Left renal cortex interstitium (tissue), 4 donors: ENCODE measurements at places on chromosomes 3 and 15. TPM values are rescaled to one million over a fixed set of nuclear protein-coding genes. Genes with fewer than 3 reads are reported as not detected.

The GOLGA8S gene
- polyA plus RNA-seq = 0.81 TPM

DNA sequence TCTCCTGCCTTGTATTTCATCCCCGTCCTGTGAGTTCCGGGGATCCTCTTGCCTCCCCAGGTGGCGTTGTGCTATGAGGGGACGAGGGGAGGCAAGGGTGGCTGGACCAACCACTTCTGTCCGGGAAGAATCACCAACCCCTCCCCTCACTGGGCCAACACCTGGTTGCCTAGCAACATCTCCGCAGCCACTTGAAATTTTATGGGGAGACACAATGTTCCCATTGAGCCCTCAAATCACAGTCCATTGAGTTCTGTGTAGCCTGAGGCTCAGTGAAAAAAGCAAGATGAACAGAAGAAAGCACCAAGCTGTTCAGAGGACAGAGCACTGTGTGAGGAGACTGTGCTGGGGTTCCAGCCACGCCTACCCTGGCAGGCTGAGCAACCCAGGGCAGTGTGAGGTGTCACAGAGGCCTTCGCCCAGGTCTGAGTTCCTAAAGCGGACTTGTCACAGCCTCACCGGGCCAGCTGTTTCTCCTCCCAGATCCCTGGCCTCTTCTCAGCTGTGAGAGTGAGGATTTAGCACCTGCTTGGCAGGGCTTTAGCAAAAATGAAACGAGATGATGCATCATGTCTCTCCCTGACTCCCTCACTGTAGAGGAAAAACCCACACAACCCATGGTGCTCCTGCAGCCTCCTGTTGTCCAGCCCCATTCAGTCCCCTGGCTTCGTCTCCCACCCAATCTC lies 76.8 kb downstream of the ATP2B2 start:
- DNase-seq = no peak

DNA sequence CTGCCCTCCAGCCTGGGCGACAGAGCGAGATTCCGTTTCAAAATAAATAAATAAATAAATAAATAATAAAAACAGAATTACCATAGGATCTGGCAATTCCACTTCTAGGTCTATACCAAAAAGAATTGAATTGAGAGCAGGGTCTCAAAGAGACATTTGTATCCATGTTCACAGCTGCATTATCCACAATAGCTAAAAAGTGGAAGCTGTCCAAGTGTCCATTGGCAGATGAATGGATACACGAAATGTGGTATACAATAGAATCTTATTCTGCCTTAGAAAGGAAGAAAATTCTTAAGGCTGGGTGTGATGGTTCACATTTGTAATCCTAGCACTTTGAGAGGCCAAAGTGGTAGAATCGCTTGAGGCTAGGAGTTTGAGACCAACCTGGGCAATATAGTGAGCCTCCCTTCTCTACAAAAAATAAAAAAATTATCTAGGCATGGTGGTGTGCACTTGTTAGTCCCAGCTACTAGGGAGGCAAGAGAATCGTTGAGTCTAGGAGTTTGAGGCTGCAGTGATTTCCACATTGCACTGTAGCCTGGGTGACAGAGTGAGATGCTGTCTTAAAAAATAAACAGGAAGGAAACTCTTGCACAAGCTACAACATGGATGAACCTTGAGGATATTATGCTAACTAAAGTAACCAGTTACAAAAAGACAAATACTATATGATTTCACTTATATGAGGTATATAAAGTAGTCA lies 24.2 kb downstream of the PFKFB4 start:
- no peak for DNase-seq

- DNase-seq = no peak
These were observed 210.7 kb downstream of the TLE3 start for GRCh38 chr15:69887009-69887408.

DNA sequence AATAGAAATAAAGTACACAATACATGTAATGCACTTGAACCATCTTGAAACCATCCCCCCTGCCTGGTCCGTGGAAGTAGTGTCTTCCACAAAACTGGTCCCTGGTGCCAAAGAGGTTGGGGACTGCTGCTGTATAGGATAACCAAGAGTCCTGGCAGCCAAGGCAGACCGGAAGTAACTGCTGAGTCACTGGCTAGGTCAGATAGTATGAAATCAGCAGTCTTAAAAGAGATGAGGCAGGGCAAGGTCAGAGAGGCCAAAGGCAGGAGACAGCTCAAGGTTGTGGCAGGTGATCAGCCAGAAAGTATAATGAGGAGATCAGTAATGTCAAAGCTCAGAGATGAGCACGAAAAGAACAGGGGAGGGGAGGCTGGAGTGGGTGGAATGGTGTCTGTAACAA lies 60.2 kb downstream of the MAP3K13 start:
- DNase-seq = no peak
